ENCODE measurements at places on chromosomes 7 and 10.

- no peak for DNase-seq
These were observed 57.5 kb upstream of the CREB5 start for GRCh38 chr7:28354601-28355402.

- no peak for DNase-seq
These were observed 164.6 kb upstream of the KCTD7 start for GRCh38 chr7:66464059-66464458.

DNA sequence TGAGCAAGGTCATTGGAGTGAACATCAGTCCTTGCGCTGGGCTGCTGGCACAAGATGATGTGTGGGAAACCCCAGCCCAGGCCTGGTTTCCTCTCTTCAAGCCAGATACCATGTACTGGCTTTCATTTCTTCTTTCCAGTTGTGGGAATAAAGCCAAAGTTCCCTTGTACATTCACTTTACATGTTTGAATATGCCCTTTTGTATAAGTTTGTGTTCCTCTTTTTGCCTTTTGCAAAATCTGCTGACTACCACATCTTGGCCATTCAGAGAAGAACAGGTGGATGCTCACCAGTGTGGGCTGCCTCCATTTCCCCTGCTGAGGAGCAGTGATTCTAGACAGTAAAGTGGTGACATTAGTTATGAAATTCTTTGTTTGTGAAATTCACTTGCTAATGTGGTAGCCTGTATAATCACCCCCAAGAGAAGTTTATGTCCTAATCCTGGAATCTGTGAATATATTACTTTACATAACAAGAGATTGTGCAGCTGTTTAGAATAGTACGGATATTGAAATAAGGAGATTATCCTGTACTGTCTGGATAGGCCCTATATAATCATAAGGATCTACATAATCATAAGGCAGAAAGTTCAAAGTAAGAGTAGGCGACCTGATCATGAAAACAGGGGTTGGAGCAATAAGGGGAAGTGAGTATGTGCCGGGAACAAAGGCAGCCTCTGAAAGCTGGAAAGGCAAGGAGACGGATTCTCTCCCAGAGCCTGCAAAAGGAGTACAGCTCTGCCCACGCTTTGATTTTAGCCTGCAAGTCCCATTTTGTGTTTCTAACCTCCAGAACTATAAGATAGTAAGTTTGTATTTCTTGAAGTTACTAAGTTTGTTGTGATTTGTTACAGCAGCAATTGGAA, 18.8 kb upstream of the AOAH start:
- DNase-seq: peak; percentile 35

- no peak for DNase-seq
These were observed 46.6 kb downstream of the TMEM130 start for GRCh38 chr7:98823226-98823625.

DNA sequence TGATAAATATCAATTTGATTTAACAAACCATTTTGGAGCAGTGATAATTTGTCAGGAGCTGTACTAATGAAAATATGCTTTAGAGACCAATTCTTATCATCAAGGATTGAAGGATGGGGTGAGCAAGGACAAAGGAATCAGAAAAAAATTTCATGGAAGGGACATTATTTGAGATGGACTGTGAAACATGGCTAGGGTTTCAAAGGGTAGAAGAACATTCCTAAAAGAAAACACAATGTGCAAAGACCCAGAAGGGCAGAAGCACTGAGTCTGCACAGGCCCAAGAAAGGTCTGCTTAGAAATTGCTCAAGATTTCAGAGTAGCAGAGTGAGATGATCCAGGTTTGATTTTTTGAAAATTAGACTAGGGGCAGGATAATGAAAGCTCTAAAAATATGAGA, 174.5 kb downstream of the LRRN3 start:
- no peak for DNase-seq

GRCh38 chr7:130853503-130854279, 119.7 kb upstream of the KLF14 start:
- no peak for DNase-seq

GRCh38 chr10:43960477-43960876, 311.8 kb upstream of the ZNF32 start:
- no peak for DNase-seq

GRCh38 chr10:80611481-80612185, 73.9 kb downstream of the SH2D4B start:
- DNase-seq: no peak

DNA sequence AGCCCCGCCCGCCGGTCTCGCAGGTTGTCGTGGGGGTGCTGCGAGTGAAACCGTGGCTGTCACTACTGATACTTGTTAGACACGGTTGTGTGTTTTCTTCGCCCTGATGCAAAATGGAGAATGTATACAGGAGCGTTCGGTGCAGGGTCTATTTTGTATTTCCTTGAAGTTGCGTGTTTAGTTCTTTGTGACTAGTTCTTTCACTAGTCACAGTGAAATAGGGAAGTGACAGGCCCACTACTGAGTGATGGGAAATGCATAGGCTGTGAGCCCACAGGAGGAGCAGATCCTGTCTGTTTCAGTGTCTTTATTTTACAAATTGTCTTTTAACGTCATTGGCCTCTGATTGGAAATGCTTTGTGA, 675 bp downstream of the ABRAXAS2 start:
- DNase-seq: peak; percentile 10

DNA sequence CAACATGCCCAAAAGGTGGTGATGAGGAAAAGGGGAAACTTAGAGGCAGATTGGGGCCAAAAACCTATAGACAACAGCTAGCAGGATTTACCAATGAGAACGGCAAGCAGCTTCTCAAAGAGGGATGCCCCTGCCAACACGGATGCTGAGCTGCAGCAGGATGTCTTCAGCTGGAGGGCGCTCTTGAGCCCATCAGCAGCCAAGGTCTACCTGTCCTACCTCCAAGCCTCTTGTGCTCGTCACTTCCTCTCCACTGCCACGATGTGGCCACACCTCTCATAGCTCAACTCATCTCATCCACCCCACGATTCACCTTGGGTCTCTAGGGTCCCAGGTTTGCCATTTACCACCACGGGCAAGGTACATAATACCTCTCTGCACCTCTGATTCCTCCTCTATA, 36.5 kb downstream of the DLG5 start:
- no peak for DNase-seq

DNA sequence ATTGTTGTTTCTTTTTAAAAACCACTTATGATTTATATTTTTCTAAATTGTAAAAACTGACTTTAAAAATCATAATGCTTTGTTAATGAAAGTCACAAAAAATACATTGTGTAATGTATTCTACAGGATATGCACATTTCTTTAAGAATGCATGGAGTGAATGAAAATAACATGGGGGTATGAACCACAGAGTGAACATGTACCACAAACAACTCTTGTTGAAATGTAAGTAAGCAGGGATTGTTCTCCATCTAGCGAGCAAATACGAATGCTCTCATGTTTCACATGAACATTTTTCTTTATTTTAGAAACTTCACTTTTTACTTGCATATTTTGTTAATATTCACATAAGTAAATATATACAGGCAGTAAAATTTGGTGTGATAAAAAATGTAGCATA, 35.6 kb upstream of the LAMB4 start:
- DNase-seq: no peak

DNA sequence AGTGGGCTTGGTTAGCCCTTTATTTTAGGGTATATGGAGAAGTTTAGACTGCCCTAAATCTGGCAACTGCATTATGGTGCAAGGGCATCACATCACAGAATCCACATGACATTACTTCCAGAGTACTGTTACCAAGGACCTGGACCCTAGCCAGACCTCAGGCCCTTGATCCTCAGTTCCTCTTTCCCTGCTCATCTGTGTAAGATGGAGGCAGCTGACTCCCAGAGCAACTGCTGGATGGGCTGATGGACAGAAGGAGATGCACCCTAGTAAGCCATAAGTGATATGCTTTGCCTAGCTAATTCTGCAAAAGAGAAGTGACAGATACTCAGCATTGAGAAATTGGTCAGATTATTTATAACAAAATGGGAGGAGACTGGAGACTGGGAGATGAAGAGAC, 131.7 kb downstream of the DYNC1I1 start:
- DNase-seq: no peak

GRCh38 chr7:123797673-123798531, 47.1 kb upstream of the HYAL4 start:
- DNase-seq: peak; percentile 66

Data from umbilical cord (tissue), 2 donors.